ENCODE measurements at places on chromosomes 1 and 21.

DNA sequence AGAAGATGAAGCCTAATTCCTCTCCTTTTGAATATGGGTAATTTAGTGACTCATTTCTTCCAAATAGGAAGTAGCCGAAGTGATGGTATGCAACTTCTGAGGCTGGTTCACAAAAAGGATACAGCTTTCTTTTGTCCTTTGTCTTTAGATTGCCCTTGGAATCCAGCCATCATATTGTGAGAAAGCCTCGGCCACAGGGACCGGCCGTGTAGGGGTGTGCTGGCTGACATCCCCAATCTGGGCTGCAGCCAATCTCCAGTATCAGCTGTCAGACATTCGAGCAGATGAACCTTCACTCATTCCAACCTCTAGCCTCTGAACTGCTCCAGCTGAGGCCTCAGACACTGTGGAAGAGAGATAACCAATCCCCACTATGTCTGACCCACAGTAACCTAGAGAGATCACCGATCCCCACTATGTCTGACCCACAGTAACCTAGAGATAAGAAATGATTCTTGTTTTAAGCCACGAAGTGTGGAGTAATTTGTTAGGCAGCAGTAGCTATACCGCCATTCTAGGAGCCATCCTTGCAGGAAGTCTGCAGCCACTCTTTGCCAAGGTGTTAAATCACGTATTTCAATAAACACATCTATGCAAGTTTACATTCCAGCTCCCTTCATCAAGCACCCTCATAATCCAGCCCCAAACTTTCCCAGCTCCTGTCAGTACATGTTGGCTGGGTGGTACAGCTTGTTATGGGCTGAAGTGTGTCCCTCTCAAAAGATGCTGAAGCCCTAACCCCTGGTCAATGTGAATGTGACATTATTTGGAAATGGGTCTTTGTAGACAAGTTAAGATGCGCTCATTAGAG, 2.9 kb upstream of the DIP2A start:
- no peak for DNase-seq

DNA sequence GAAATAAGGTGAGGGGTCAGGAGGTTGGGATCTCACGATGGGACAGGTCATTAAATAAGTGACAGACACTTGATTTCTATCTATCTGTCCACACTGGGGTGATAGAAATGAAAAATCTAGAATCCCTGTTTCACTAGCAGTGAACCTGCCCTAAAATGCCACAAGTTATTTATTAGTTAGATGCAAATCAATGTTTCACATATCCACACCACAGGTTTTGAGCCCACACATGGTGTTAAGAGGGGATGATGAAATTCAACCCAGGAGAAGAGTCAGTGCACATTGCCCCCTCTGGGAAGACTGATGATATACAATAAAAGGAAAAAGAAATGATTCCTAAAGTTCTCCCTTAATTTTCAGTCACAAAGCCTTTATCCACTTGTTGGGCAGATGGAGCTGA, 10.1 kb upstream of the NTPCR start:
- DNase-seq, result no peak

DNA sequence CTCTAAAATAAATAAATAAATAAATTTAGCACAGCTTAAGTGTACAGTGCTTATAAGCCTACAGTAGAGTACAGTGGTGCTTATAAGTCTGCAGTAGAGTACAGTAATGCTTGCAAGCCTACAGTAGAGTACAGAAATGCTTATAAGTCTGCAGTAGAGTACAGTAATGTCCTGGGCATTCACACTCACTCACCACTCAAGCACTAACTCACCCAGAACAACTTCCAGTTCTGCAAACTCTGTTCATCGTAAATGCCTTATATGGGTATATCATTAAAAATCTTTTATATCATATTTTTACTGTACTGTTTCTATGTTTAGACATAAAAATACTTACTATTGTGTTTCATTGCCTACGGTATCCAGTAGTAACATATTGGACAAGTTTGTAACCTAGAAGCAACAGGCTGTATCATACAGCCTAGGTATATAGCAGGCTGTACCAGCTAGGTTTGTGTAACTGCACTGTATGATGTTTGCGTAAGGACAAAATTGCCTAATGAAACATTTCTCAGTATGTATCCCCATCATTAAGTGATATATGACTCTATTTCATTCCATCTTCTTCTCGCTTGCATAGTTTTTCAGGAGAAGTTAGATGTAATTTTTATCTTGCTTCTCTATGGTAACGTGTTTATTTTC, 14.0 kb upstream of the S100B start:
- no peak for DNase-seq

- no peak for DNase-seq
Measured at GRCh38 chr1:223083831-223084230, 59.2 kb downstream of the TLR5 start.
